ENCODE measurements at places on chromosomes 5 and 9.
A peak's percentile ranks its signal among the peaks of the same experiment; 100 is the strongest.

GRCh38 chr5:95861221-95861863 is 38.8 kb upstream of the GLRX start:
- DNase-seq, result peak; percentile 53

GRCh38 chr9:95129476-95130291 is 187.8 kb downstream of the FANCC start:
- no peak for DNase-seq

- no peak for DNase-seq
Measured at GRCh38 chr9:20032413-20033006, 243.7 kb upstream of the SLC24A2 start.

- DNase-seq, result no peak
Measured at GRCh38 chr5:62312036-62312435, 6.0 kb downstream of the KIF2A start.

GRCh38 chr5:133466556-133467334 is 145.6 kb downstream of the FSTL4 start:
- no peak for DNase-seq

- no peak for DNase-seq
Measured at GRCh38 chr9:36317766-36318165, 59.5 kb upstream of the GNE start.

- no peak for DNase-seq
Measured at GRCh38 chr5:143263272-143263810, 140.1 kb downstream of the NR3C1 start.

DNA sequence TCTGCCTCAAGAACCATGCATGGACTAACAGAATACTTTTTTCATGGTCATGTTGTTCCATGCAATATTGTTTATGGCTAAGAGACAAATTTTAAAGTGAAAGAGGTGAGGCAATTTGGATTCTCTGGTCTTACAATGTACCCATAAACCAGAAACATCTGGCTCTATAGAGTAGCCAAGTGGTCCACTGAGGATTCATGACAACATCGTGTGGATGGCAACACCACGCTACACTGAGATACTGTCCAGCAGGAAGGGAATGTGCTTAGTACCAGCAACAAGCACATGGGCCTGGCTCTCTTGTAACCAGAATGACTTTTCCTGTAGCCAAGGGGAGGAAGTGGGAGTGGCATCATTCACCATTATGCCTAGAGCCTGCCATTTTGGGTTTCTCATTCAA is 218.2 kb downstream of the GADD45G start:
- DNase-seq, result no peak

DNA sequence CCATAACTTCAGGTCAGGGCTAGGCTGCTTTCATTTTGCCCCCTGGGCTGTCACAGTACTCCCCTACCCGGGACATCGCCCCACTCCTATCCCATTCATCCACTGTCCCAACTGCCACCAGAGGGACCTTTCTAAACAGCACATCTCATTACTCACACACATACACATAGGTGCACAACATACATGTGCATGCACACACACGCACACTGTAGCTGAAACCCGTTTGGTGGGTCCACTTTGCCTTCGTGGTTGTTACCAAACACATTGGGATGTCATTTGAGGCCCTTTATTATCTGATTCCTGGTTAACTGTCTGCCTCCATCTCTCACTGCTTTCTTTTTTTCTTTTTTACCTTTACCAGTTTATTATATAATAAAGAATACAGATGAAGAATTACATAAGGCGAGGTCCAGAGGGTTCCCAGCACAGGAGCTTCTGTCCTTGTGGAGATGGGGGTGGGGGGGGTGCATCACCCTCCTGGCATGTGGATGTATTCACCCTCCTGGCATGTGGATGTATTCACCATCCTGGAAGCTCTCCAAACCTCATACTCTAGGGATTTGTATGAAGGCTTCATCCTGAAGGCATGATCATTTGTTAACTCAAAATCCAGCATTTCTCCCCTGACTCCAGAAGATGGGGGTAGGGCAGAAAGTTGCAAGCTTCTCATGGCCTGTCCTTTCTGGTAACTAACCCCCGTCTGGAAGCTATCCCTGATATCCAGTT is 186.0 kb downstream of the GOLPH3 start:
- DNase-seq, result no peak

GRCh38 chr9:83041771-83042170 is 21.2 kb downstream of the RASEF start:
- no peak for DNase-seq

- DNase-seq, result no peak
Measured at GRCh38 chr9:34691936-34692315, 850 bp upstream of the CCL19 start.

GRCh38 chr5:78992146-78992545 is 7.0 kb upstream of the ARSB start:
- DNase-seq, result no peak

DNA sequence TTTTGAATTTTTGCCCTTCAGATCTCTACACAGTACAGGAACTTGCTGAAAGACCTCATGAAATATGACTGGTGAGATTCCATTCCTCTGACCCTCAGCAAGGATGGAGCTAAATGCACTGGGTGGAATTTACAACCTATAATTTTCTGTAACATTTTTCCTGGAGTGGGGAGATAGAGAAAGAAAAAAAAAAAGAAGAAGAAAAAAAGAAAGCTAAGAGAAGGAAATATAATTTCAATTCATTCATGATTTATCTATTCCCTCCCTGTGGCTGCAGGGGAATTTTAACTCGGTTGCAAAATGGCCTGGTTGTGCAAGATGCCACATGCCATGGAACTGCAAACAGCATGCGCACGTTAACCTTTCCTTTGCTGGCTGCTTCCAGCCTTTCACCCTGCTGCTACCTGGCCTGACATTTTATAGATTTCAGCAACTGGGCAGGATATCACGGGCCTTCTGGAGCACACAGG is 155.4 kb downstream of the FSTL4 start:
- DNase-seq, result no peak

DNA sequence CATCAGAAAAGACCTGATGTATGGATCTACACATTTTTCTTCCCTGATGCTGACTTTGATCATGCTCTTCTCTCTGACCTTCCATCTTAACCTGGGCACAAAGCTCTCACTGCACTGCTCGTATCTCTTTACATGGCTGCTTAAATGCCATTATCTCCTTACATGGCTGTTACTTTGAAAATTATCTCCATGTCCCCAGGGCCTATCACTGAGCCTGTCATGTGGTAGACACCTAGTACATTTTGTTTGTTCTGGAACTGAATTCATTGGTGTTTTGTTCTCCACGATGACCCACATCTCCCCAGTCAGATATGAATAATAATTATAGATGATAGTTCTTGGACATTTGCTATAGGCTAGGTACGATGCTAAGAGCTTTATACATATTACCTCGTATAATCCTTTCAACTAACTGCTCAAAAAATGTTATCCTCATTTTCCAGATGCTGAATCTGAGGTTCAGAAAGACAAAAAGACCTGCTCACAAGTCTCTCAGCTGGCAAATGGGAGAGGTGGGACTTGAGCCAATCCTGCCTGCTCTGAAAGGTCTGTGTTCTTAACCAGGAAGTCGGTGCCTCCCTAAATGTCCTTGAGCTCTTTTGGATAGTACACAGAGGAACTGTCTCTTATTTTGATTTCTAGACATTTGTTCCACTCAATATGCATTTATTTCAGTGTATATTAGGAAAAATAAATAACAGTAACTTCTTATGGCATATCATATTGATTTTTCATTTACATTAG is 9.8 kb upstream of the CPEB4 start:
- DNase-seq, result no peak

- DNase-seq, result no peak
Measured at GRCh38 chr9:89813482-89813881, 208.7 kb downstream of the GADD45G start.

DNA sequence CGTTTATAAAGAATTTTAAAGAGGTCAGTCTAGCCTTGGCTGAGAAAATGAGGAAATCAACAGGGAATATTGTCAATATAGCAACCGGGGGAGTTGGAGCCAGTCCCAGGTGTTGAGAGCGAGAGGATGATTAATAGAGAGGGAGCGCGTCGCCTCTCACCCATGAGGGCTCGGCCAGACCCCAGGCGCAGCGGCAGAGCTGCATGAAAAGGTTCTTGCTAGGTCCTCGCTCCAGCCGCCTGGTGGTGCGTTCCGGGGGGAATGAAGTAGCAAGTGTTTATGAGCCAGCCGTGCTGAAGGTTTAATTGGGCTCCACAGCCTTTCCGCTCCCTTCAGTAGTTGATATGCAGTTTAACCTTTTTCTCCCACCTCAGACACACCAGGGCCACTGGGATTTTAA is 167.3 kb upstream of the IRX1 start:
- DNase-seq, result no peak

- DNase-seq, result no peak
Measured at GRCh38 chr5:2207416-2208238, 324.9 kb upstream of the IRX4 start.

GRCh38 chr9:38686933-38687332 is 33.0 kb downstream of the FAM240B start:
- no peak for DNase-seq

DNA sequence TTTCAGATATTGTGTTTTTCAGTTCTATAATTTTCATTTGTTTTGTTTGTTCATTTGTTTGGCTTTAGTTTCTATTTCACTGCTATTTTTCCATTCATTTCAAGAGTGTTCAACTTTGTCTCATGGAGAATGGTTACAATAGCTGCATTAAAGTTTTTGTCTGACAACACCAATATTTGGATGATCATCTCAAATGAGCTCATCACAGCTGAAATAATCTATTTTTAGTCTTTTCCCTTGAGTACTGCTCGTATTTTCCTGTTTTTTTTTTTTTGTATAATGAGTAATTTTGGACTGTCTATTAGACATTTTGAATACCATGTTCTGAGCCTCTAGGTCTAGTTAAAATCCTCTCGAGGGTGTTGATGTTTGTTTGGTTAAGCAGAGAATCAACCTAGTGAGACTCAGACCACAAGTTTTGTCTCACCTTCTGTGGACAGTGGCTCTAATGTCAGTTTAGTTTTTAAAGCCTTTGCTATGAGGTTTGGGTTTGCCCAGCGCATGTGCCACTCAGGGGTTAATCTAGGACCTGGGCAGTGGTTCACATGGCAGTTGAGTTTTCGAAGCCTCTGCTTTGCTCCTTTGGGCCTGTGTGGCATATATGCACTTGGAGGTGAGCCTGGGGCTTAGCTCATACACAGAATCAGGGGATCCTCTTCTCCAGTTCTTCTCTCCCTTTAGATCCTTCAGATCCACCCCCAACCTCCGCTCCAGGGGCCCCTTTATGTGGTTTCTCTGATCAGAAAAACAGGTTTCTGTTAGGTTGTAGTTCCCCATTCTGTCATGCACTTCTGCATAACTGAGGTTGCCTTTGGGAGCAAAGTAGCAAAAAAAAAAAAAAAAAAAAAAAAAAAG is 79.8 kb downstream of the ARSB start:
- no peak for DNase-seq

- DNase-seq, result no peak
Measured at GRCh38 chr5:111728941-111729340, 28.1 kb downstream of the NREP start.

DNA sequence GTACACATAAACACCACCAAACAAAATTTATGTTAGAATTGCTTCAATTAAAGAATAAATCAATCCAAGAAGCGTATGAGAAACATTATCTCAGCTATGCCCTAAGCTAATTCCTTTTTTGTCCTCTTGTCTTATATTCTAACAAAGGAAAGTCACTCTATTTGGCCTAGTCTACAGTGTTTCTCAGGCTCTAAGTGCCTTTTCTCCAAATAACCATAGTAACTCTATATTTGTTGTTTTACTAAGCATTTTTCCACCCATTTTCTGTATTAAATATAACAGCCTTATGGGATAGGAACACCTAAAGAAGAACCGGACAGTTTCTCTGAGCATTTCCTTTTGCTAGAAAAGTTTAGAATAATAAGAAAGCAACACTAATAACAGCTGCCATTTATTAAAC is 120.1 kb upstream of the MTAP start:
- no peak for DNase-seq

DNA sequence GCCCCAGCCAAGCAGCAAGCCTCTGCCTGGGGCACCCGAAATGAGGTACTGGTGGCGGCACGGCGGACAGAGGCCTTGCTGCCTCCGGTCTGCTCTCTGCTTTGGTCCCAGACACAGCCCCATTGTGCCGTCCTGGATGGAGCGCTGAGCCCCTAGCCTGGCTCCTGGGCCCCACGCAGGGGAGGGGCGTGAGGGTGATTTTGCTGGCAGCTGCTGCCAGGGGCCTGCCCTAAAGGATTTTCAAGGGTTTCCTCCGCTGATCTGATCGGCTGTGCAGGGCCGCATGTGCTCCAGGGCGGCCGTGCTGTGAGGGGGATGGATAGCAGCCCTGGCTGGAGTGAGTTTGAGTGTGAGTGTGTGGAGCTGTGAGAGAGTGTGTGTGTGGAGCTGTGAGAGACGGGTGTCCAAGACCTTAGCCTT is 1.3 kb downstream of the GPSM1 start:
- DNase-seq, result no peak

GRCh38 chr9:21121595-21122251 is 19.9 kb downstream of the IFNW1 start:
- no peak for DNase-seq

- no peak for DNase-seq
Measured at GRCh38 chr9:6955251-6955921, 197.6 kb downstream of the KDM4C start.

DNA sequence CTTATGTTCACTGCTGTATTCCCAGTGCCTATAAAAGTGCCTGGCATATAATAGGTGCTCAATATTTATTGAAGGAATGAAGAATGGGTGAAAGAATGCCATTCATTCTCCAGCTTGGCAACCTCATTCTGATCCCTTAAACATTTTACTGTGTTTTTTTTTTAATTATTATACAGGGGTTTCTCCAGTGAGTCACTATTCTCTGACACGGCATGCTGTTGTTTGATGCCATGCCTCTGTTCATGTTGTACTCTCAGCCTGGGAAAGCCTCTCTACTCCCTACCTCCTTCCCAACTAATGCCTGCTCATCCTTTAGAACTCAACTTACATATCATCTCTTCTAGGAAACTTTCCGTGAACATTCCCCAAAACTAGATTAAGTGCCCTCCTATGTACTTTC is 70.2 kb upstream of the PHF24 start:
- no peak for DNase-seq

DNA sequence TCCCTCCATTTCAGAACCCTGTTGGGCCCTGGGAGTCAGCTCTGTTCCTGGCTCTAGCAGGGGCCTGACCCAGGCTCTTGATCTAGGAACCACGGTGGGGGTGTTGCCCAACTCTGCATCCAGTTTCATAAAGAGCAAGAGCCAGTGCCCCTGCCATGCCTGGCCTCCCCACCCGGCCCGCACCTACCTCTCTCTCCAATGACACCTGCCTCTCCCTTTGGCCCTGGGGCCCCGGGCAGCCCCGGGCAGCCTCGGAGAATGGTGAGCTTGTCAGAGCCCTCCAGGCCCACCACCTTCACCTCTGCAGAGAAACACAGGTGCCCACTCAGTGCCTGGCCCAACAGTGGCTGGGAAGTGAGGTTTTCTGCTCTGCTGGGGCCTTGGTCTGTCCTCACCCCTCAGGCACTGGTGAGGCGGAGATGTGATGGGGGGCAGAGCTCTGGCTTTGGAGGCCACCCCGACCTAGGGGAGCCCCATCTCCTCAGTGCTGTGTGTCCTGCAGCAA is 1.5 kb downstream of the FCN1 start:
- DNase-seq, result no peak
